ENCODE measurements at places on chromosomes 7 and 10.

GRCh38 chr7:1386623-1387220, 72.5 kb downstream of the MICALL2 start:
- DNase-seq: no peak

DNA sequence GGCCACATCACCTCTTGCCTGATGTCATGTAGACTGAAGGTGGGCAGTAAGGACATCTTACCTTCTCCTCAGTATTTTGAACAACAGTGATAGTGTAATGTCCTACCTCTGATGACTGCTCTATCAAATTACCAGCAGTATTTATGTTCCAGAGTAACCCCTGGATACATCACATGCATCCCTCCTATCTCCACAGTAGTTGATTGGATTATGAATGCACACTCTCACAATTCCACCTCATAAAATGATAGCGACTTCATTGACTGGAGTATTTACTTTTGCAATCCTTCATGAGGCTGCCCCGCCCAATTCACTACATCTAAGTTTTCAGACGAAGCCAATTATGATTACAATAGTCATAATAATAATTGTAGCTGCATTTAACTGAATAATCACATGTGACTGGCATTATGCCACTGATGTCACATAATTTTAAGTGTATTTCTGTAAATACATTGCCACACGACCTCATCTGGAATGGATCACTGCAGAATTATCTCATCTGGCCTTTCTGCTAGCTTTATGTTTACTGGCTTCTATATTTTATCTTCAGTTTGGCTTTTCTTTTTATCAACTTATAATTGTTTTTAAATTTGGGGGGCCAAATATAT, 268.9 kb downstream of the SLC25A13 start:
- no peak for DNase-seq

DNA sequence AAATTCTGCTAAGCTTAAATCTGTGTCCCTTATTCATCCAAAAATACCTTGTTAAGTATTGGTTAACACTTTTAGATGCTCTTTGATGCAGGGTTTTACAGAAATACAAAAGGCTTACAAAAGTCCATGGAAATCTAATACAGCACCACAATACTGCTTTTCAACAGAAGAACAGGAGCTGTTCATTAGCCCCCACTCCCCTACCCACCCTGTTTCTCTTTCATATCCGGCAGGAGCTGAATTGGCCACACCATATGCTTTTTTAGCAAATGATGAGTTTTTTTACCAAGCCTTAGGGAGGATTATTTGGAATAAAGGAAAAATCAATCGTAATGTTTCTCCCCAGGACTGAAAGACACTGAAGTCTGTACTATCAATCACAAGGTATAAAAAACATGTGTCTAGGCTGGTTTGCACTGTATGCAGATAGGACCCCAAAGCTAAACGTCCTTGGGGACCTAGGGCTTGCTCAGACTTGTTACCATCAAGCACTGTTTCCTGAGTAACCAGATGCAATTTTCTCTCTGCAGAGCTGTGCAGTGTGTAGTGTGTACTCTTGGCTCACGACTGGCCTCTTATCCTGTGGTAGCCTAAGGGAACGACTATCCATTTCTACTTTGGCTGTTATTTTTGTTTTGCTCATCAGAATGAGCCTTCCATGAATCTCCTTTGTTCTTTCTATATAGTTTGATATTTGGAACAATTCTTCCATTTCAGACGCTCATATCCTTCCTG, 143.3 kb upstream of the LRGUK start:
- no peak for DNase-seq

- DNase-seq: no peak
Observed at GRCh38 chr10:30877111-30877510, 154.6 kb downstream of the ZNF438 start.

- DNase-seq: no peak
Observed at GRCh38 chr7:4158441-4159153, 523.5 kb upstream of the FOXK1 start.

- DNase-seq: no peak
Observed at GRCh38 chr7:151039850-151040548, 8.3 kb upstream of the ASIC3 start.

DNA sequence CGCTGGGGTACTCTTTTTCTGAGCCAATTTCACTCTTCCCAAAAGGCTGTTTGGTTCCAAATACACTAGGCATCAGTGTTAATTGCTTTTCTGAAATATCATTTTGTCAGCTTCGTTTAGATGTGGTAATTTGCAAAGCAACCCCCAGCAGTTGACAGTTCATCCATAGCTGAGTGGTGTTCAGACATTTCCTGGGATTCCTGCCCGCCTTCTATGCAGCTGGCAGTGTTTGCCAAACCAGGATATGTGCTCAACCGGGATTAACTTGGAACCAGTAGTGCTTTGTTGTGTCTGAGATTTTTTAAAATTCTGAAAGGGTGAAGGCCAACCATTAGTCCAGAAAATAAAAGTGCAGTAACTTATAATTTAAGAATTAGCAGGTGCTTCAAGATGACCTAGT, 25.2 kb upstream of the MKLN1 start:
- no peak for DNase-seq
